Stimulated activated CD8-positive, alpha-beta memory T cell treated with anti-CD3 and anti-CD28 coated beads, Interleukin-4, amount 100 ng/mL, for 1 hour (primary cell): ENCODE measurements at places on chromosomes 2 and 18.

- no peak for DNase-seq
Measured at GRCh38 chr2:169507698-169508097, 1.8 kb upstream of the KLHL41 start.

- no peak for DNase-seq
Measured at GRCh38 chr2:208066016-208066415, 40.7 kb upstream of the PLEKHM3 start.

GRCh38 chr2:240336820-240337427 lies 98.5 kb upstream of the GPC1 start:
- DNase-seq = no peak

DNA sequence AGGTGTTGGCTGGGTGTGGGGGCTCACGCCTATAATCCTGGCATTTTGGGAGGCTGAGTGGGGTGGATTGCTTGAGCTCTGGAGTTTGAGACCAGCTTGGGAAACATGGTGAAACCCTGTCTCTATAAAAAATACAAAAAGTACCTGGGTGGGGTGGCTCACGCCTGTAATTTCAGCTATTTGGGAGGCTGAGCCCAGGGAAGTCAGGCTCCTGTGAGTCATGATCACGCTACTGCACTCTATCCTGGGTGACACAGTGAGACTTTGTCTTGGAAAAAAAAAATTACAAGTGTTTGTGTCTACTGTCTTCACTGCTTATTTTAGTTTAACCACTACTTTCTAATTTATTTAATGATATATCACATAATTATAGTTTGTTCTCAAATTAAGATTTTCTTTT lies 62.7 kb upstream of the DOCK10 start:
- no peak for DNase-seq

GRCh38 chr2:227379095-227379494 lies at the start of gene TM4SF20:
Gene TM4SF20 (minus strand): TSS chr2:227379306. CDS start chr2:227379268, 38 bp downstream.
- DNase-seq = no peak

DNA sequence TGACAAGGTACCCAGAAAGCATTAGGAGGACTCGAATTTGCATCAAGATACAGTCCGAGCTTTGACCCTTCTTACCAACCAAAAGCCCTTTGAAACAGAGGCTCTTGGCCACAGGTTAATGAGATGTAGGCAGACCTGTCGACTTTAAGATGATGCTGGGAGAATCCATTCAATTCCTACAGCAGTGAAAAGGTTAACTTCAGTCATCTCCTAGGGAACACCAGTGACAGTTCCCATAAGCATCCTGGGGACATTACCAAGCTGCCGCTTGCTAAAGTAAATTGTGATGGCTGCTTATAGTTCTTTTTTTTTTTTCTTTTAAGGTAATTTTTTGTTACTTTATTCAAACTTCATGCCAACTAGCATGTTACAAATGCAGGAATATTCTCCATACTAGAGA lies 379.3 kb downstream of the SOX11 start:
- DNase-seq = no peak

GRCh38 chr2:48232351-48232750 lies 297.6 kb upstream of the STON1 start:
- DNase-seq = no peak

DNA sequence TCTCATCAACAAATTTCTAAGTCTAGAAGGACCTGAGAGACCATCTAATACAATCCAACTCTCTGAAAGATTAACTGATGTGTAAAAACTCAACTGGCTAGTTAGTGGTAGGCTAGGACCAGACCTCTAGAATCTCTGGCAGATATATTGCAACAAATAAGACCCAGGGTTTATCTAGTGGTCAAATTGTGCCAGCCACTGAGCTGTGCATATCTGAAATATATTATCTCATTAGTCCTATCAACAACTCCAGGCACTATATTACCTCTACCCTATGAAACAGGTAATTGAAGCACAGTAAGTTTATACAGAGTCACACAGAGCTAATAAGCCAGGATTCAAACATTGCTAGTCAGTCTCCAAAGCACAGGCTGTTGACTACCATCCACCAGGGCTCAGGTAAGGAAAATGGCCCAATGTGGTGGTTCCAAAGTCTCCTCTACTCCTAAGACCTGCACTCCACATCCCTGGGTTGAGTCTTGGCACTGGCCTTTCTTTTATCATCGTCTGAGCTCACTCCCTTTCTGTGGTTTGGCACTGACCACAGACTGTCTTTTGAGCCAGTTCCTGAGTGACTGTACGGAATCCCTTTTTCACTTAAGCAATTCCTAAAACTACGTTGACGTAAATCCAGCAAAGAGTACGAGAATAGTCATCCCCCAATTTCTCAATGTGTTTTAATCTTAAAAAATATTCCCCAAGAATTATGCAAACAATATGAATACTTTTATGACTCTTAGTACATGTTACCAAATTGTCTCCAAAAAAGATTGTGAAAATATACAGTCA lies 11.9 kb upstream of the PID1 start:
- no peak for DNase-seq

- no peak for DNase-seq
Measured at GRCh38 chr2:56266761-56267414, 83.1 kb downstream of the CCDC85A start.

DNA sequence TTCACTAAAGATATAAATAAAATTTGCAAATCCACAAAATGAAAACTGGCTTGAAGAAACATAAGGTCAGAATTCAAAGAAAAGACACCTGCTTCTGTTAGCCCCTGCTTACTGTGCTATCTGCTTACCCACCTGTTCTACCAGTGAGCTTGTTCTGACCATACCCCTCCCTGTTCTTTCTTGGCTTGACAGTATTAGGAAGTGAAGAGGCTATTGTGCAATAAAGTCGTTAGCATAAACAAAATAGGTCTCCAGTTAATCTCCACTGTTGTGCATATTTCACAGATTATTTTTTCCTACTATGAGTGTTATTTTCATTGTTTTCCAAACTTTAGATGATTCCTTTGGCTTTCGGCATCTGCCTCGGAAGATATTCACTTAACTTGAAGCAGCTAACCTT lies 322.1 kb downstream of the CCDC85A start:
- no peak for DNase-seq

- DNase-seq = no peak
Measured at GRCh38 chr2:199024224-199024623, 433.5 kb downstream of the SATB2 start.

- DNase-seq = no peak
Measured at GRCh38 chr2:121777699-121778058, 22.2 kb downstream of the TSN start.

DNA sequence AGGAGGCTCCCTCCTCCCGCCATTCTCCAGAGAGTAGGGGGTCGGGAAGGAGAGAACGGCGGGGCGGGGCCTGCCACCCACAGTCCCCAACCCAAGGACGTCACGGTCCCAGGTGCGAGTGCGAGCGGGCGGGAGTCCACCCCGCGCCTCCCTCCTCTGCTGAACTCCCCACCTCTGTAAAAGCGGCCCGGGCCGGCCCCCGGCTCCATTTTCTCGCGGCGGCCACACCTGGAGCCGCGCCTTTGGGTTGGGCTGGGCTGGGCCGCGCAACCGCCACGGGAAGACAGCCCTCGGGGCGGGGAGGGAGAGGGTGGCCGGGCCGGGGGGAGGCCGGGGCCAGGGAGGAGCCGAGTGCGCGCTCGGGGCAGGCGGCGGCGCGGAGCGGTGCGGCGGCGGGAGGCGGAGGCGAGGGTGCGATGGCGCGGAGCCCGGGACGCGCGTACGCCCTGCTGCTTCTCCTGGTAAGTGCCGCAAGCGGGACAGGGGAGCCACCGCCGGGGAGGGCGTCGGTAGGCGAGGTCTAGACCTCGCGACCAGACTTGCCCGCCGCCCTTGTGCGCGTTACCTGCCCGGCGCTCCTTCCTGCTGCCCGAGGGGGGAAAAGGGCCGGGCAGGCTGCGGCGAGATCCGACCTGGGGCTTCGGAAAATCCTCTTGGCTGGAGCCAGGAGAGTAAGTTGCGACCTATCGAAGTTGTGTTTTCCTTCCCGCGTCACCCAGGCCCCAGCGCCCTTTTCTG lies at the start of gene DSG2:
Gene DSG2, plus strand, starts transcription at position 342 of the 738 bp plus-strand sequence. Its CDS starts 75 bp downstream, at position 417.
- DNase-seq = no peak

- DNase-seq = no peak
Measured at GRCh38 chr2:71466301-71467179, 13.2 kb downstream of the DYSF start.

GRCh38 chr2:163665817-163666216 lies 70.0 kb downstream of the FIGN start:
- no peak for DNase-seq

- DNase-seq = no peak
Measured at GRCh38 chr2:8367833-8368232, 314.0 kb upstream of the ID2 start.

DNA sequence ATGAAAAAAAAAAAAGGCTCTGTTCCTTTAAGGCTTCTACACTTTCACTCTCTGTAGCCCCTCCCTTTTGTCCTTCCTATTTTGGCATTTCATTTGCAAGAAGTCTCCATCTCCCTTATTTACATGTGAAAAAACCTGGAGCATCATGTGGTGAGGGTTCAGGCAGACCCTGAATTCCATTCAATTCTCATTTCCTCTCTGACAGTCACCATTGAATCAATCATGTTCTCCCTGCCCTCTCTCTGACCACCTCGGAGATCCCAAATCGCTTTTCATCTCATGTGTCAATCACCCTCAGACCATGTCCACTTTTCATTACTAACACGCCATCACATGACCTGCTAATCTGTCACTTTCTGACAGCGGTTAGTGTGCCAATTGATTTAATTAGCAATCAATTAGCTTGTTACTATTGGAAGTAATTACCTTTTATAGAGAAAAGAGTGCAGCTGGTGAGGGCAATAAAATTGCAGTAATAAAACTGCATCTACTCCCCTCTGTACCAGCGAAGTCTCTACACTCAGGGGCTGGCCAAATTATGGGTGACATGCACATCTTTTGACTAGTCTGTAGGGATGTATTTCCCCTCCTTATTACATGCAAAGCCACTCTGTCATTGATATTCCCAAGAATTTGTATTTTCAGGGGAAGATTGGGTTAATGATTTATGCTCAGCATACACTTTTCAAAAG lies 317.4 kb downstream of the EN1 start:
- DNase-seq = no peak

- no peak for DNase-seq
Measured at GRCh38 chr2:169790581-169790980, 8.1 kb upstream of the SSB start.
